ENCODE measurements at places on chromosomes 7 and 10. TPM values are rescaled to one million over a fixed set of nuclear protein-coding genes. Genes with fewer than 3 reads are reported as not detected.

- peaks cover 38% of the 10 kb centered on the region for H3K4me1 ChIP-seq
- H3K27ac ChIP-seq: no peak overlapping the region
- peak overlapping the region; percentile 96 for H3K4me3 ChIP-seq
- DNase-seq: peak; percentile 53
Measured at GRCh38 chr10:92571649-92572048, 2.2 kb downstream of the IDE start.

Gene NPTX2
- 2.4 TPM for total RNA-seq

GRCh38 chr10:112775381-112775780 lies 174.7 kb upstream of the TCF7L2 start:
- no peak overlapping the region for H3K4me3 ChIP-seq
- no peak for DNase-seq
- H3K36me3 ChIP-seq: no peaks in the 10 kb centered on the region

GRCh38 chr10:85067955-85068354 lies 739.6 kb downstream of the CCSER2 start:
- H3K27me3 ChIP-seq: no peaks in the 10 kb centered on the region
- H3K36me3 ChIP-seq: no peaks in the 10 kb centered on the region
- no peak overlapping the region for H3K4me3 ChIP-seq
- H3K27ac ChIP-seq: no peak overlapping the region
- no peaks in the 10 kb centered on the region for H3K4me1 ChIP-seq
- DNase-seq: no peak

DNA sequence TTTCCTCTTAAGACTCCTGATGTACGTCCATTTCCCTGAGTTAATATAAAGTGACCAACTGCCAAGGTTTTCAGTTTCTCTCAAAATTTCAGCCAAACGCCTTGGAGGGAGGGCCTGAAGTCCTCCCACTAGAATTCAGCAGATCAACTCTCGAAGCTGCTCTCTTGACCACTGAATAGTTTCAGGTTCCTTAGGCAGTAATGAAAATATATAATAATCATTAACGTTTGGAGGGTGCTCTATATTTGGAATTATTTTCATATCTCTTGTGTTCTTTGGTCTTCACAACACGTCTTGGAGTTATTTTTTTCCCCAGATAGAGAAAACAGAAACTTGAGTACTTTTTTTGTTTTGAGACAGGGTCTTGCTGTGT lies 123.6 kb upstream of the SFMBT2 start:
- no peak overlapping the region for H3K27ac ChIP-seq
- no peaks in the 10 kb centered on the region for H3K4me1 ChIP-seq
- H3K4me3 ChIP-seq: no peak overlapping the region
- H3K36me3 ChIP-seq: no peaks in the 10 kb centered on the region

DNA sequence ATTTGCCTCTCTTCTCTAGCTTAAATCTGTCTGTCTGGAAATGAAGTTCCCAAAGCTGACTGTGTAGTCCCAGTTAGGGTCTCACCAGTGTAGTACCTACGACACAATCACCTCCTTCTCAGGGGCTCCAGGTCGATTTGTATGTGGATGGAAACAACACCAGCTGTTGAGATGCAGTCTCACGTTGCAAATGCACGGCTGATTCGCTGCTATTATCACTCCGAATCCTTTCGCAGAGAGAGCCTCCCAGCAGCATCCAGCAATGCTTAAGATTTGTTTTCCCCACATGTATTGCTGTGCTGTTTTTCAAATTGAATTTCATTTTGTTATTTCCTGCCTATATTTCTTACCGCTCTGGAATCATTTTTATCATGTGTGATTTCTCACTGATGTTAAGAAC lies 16.3 kb downstream of the VSTM4 start:
- no peak for DNase-seq

- H3K4me3 ChIP-seq: no peak overlapping the region
- no peaks in the 10 kb centered on the region for H3K4me1 ChIP-seq
- no peaks in the 10 kb centered on the region for H3K36me3 ChIP-seq
- no peak overlapping the region for H3K27ac ChIP-seq
- peaks cover 43% of the 10 kb centered on the region for H3K27me3 ChIP-seq
Measured at GRCh38 chr7:1219498-1219897, 13.2 kb upstream of the UNCX start.

DNA sequence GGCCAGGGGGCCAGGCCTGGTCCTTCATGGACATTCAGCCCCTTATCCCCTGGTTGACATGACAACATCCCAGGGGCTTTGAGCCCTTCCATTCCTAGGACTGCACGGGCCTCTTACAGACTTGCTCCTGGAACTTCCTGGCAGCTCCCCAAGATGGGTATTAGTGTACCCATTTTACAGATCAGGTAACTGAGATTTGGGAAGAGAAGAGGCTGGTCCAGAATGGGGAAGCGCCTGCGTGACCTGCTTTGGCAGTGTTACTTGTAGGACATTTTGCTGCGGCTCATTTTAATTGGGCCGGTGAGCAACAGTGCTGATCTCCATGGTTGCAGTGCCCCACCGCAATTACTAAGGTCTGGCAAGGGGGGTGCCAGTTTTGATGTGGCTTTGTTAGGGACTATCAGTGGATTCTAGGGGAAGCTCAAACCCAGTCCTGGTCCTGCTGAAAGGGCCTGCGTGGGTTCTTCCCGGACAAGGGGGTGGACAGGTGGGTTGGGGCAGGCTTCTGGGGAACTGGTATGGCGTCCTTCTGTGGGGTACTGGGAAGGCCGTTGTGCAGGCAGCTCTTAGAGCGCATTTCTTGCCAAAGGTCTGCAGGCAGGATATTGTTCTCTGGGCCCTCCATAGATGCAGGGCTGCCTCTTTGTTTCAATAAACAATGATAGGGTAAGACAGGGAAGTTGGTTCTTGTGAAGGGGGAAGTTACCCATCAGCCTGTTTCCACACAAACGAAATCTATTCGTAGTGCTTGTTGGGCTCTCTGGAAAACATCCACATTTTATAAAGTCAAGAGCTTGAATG lies 137.6 kb downstream of the RGS10 start:
- no peaks in the 10 kb centered on the region for H3K36me3 ChIP-seq
- no peak overlapping the region for H3K27ac ChIP-seq
- peak; percentile 64 for DNase-seq
- no peak overlapping the region for H3K4me3 ChIP-seq

Gene SEMA3E
- 0.29 TPM for total RNA-seq

DNA sequence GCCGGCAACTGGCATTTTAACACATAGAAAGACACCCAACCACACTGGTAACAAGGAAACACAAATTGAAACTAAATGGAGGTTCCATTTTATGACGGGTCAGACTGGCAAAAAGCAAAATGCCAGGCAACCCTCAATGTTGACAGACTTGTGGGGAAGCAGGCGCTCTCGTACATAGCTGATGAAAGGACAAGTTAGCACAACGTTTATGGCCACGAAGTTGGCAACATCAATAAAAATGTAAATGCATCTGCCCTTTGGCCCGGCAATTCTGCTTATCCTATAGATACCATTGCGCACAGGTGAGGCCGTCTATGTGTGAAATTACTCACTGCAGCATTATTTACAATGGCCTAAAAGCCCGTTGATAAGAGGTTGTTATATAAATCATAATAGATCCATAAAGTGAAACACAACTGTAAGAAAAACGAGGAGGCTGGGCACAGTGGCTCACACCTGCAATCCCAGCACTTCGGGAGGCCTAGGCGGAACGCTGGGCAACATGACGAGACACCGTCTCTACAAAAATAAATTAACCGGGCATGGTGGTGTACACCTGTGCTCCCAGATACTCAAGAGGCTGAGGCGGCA lies 39.8 kb downstream of the FOXL3 start:
- no peaks in the 10 kb centered on the region for H3K36me3 ChIP-seq
- peak overlapping the region; percentile 13 for H3K4me3 ChIP-seq
- H3K27me3 ChIP-seq: peaks cover 15% of the 10 kb centered on the region

DNA sequence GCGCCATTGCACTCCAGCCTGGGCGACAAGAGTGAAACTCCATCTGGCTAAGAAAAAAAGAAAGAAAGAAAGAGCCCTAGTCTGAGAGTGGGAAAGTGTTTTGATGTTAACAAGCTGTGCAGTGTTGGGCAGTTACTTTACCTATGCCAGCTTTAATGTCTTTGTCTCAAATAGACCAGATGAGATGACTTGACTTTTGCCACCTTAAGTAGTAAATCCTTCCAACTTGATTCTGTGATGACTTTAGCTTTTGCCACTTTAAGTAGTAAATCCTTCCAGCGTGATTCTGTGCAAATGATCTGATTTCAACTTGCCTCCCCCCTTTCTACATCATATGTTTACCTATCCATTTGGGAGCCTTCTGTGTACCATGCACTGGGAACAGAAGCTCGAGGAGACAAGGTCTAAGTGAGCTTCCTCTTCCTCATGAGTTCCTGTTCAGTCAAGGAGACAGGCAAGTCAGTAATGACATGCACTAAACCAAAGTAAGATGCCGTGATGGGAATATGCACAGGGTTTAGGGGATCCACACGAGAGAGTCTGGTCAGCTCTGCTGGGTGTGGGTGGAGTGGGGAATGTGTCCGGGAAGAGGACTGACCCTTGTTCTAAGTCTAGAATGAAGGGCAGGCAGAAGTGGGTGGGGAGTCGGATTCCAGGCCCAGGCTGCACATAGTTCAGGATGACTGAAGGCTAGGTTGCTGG lies 17.2 kb downstream of the INPP5F start:
- H3K4me1 ChIP-seq: peaks cover 11% of the 10 kb centered on the region
- no peak for DNase-seq
- no peaks in the 10 kb centered on the region for H3K27me3 ChIP-seq
- peak overlapping the region; percentile 2 for H3K4me3 ChIP-seq
- peak overlapping the region; percentile 24 for H3K27ac ChIP-seq
- no peaks in the 10 kb centered on the region for H3K36me3 ChIP-seq

- no peak overlapping the region for H3K4me3 ChIP-seq
- DNase-seq: no peak
- no peak overlapping the region for H3K27ac ChIP-seq
Measured at GRCh38 chr7:156722043-156722826, 81.7 kb downstream of the RNF32 start.

Gene TMEM176A
- not detected for total RNA-seq

Gene LRIT1
- not detected for total RNA-seq

DNA sequence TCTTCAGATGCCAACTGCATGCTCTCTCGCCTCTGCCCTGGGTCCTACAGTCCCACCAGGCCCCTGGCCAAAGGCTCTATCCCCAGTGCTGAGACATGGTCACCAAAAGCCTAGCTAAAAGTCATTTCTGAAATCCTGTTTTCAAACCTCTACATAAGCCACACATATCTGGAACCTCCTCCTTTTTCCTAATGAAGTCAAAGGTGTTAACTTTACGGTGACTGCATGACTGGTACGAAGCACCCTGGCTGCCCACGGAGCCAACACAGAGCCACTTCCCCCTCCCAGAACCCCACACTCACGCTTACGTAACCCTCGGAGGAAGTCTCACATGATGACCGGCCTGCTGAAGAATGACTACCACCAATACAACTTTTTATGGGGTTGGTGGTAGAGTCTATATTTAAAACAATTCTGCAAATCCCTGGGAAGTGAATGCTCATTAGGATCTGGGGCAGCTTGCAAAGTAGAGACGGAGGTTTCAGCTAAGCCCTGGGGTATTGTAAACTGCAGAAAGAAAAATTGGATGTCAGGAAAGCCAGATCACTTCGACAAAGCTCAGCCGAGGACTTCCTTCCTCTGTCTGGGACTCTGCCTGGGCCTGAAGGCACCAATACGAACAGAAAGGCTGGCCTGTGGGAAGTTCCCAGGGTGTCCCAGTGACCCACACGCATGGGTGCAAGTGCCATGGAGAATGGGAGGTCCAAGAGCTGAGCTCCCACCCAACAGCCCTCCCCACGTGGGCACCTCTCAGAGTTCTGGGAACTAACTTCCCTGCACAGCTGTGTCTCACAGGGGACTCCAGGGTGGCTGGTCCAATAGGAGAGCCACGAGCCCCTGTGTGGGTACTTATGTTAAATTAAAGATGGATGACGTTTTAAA lies 50.7 kb downstream of the PDGFA start:
- H3K27me3 ChIP-seq: no peaks in the 10 kb centered on the region
- DNase-seq: peak; percentile 99
- no peaks in the 10 kb centered on the region for H3K36me3 ChIP-seq
- peak overlapping the region; percentile 97 for H3K27ac ChIP-seq
- H3K4me3 ChIP-seq: peak overlapping the region; percentile 42

DNA sequence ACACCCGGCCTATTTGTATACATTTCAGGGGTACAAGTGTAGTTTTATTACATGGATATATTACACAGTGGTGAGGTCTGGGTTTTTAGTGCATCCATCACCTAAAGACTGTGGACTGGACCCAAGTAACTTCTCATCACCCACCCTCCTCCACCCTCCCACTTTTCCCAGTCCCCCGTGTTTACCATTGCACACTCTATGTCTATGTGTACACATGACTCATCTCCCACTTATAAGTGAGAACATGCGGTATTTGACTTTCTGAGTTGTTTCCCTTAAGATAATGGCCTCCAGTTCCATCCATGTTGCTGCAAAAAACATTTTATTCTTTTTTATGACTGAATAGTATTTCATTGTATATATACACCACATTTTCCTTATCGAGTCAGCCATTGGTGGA lies 98.9 kb upstream of the WAC start:
- no peak for DNase-seq
- no peaks in the 10 kb centered on the region for H3K36me3 ChIP-seq
- peaks cover 3% of the 10 kb centered on the region for H3K4me1 ChIP-seq

Gene TRIM50
- total RNA-seq: not detected

Gene ASB10
- not detected for total RNA-seq

- no peaks in the 10 kb centered on the region for H3K36me3 ChIP-seq
- H3K27ac ChIP-seq: no peak overlapping the region
- no peak overlapping the region for H3K4me3 ChIP-seq
- no peaks in the 10 kb centered on the region for H3K4me1 ChIP-seq
Measured at GRCh38 chr7:85851571-85852193, 664.8 kb upstream of the SEMA3D start.

DNA sequence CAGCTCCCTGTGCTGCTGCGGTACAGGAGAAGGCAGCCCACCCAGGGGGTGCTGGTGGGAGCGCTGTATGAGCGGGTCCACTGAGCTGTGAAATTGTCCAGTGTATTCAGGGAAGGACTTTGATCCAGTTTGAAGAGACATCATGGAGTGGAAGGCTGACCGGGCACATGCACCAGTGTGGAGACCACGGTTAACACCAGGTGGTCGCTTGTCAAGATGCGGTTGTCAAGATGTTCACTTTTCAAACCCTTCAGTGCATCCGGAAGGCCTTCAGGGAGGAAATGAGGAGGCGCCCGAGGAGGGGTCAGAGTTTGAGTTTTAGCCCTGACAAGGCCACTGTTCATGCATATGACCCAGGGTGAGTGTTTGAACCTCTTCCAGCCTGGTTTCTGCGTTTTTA lies 6.1 kb downstream of the DOCK1 start:
- H3K4me3 ChIP-seq: no peak overlapping the region
- H3K4me1 ChIP-seq: peaks cover 4% of the 10 kb centered on the region
- no peaks in the 10 kb centered on the region for H3K27me3 ChIP-seq

GRCh38 chr10:16193241-16193640 lies 243.6 kb upstream of the PTER start:
- no peaks in the 10 kb centered on the region for H3K4me1 ChIP-seq
- no peaks in the 10 kb centered on the region for H3K27me3 ChIP-seq
- H3K36me3 ChIP-seq: no peaks in the 10 kb centered on the region
- no peak for DNase-seq
- H3K4me3 ChIP-seq: no peak overlapping the region
- no peak overlapping the region for H3K27ac ChIP-seq

- H3K27ac ChIP-seq: no peak overlapping the region
- H3K4me1 ChIP-seq: no peaks in the 10 kb centered on the region
- H3K36me3 ChIP-seq: no peaks in the 10 kb centered on the region
- peaks cover 19% of the 10 kb centered on the region for H3K27me3 ChIP-seq
Measured at GRCh38 chr7:32212321-32212720, 142.1 kb upstream of the PDE1C start.
